ENCODE measurements at places on chromosomes 13 and 19.
A peak's percentile ranks its signal among the peaks of the same experiment; 100 is the strongest.

DNA sequence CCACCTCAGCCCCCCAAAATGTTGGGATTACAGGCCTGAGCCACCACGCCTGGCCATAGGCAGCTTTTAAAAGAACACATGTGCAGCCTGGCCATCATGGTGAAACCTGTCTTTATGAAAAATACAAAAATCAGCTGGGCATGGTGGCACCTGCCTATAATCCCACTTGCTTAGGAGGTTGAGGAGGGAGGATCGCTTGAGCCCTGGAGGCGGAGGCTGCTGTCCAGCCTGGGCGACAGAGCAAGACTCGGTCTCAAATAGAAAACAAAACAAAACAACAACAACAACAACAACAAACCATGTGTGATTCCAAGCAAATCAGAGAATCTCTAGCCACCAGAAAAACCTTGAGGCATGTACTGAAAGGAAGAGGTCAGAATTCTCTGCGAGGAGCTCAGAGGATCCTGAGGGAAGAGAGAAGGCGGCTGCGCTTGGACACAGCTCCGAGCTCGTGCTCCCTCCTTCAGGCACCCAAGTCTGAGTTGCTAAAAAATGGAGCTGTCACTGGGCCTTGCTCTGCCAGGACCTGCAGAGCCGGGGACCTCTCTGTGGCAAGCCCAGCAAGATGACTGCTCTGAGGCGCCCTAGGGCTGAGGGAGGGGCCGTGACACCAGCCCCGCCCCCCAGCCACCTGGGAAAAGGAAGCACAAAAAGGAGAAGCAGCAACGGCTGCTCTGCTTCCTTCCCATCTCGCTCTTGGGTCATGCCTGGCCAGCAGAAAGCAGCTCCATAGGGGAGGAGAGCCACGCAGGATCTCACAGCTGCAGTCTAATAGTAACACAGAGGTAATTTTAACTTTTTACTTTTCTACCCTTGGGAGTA, at the start of gene ARL11:
Gene ARL11 (plus strand): TSS at position 677 of the 822 bp plus-strand sequence. CDS start 1,941 bp downstream, outside the sequence.
- no peak for DNase-seq

GRCh38 chr19:19540064-19540714, 2.1 kb downstream of the CILP2 start:
- no peak for DNase-seq

GRCh38 chr13:97249093-97249795, 27.1 kb downstream of the MBNL2 start:
- DNase-seq: no peak

- DNase-seq: no peak
Measured at GRCh38 chr13:33953203-33953602, 135.3 kb downstream of the RFC3 start.

- peak; percentile 79 for DNase-seq
Measured at GRCh38 chr19:49801966-49802661, 11.0 kb downstream of the FUZ start.

DNA sequence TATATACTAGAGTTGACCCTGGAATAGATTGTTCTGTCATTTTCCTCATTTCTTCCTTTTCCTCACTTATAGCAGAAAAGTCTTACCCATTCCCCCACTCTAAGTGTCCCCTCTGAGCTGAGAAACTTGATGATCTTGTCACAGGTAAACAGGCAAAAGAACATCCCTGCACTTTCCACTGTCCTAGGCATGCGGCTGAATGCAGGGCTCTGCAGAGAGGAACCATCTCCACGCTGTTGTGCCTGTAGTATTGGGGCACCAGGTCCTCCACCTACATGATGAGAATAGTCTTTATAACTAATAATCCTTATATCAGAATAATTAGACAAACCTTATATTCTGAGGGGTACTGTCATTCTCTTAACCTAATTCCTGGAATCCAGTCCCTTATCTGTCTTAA, 211.3 kb downstream of the RBM26 start:
- DNase-seq: no peak

DNA sequence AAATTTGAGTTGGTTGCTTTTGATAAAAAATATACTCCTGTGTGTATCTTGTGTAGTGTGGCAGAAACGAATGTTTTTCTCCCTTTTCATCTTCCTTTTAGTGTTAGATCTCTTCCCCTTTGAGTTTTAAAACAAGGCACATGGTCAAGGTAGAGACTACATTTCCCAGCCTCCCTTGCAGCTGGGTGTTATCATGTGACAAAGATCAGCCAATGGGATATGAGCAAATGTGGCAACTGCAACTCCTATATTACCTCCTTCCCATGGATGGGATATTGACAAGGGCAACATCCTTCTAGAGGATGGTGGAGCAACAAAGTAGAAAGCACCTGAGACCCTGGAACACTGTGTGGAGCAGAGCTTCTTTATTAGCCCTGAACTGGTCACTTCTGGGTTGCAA, 42.4 kb downstream of the ADGRE3 start:
- DNase-seq: peak; percentile 52
